ENCODE measurements at places on chromosomes 4 and X. TPM values are rescaled to one million over a fixed set of nuclear protein-coding genes. Genes with fewer than 3 reads are reported as not detected.

- no peak for DNase-seq
Measured at GRCh38 chr4:8417071-8417614, 23.4 kb downstream of the ACOX3 start.

GRCh38 chr4:83054928-83055327 lies 19.9 kb downstream of the COPS4 start:
- no peak for DNase-seq

CENPVL1 gene
- 0.96 TPM for total RNA-seq

GRCh38 chr4:187357821-187358220 lies 634.2 kb upstream of the FAT1 start:
- DNase-seq = no peak

- no peak for DNase-seq
Measured at GRCh38 chr4:173801876-173802661, 272.0 kb upstream of the HAND2 start.

NLGN3 gene
- total RNA-seq = 0.34 TPM

- DNase-seq = no peak
Measured at GRCh38 chr4:185384930-185385331, 10.8 kb downstream of the LRP2BP start.

BEX1 gene
- total RNA-seq = 40.2 TPM

DNA sequence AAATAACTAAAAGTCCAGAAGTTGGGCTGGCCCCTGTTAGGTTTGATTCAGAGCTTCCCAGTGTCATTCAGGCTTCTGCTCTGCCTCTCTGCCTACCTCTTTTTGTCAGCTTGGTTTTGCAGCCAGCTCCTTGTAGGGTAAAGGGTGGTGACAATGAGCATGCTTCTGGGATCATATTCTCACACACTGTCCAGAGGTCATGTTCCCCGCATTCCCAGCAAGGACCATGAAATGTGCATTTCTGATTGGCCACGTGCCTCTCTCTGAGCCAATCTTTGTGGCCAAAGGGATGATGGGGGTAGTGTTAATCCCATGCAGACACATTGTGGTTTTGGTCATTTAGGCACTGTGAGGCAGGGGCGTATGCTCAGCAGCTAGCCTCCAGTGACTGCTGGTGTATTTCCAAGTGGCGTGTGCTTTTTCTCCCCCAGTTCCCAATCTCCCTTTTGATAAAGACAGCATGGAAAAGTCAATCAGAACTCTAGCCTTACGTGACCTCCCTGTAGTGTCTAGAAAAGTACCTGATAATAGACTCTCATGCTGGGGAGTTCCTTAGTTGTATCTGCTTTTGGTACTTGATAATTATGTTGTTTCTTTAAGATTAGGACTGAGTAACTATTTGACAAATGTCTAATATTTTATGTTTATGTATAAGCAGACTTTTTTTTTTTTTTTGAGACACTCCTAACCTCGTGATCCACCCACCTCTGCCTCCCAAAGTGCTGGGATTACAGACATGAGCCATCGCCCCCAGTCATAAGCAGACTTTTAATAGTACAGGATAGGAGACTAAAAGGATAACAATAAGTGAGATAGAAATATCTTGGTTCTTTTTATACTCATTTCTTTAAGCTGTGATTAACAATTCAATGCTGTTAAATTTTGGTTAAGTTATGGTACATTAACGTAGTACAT lies 57.8 kb downstream of the KIAA0232 start:
- DNase-seq = no peak

- no peak for DNase-seq
Measured at GRCh38 chr4:184274286-184274951, 56.7 kb upstream of the ENPP6 start.

DNA sequence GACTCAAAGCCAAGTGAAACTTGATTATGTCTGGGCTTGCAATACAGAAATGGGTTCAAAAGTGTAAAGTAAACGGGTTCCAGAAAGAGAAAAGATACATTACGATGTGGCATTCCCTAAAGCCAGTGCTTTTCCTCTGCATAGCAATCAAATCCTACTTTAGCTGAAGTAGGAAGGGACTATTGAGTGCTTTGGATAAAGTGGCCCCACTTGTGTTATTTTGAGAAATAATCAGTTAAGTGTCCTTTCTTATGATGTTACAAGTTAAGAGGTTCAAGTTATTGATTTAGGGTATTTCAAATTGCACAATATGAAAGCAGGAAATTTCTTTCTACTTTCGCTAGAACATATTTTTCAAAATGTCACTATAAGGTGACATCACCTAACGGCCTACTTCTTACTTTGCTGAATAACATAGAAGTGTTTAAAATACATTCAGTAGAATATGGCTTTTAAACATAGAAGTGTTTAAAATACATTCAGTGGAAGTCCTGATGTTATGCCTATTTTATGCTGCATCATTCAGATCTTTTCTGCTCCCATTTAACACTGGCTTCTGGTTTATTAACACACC lies 235.2 kb downstream of the DTHD1 start:
- no peak for DNase-seq

TLR10 gene
- total RNA-seq = not detected

GRCh38 chrX:78661836-78662235 lies 2.7 kb upstream of the RTL3 start:
- DNase-seq = no peak

DNA sequence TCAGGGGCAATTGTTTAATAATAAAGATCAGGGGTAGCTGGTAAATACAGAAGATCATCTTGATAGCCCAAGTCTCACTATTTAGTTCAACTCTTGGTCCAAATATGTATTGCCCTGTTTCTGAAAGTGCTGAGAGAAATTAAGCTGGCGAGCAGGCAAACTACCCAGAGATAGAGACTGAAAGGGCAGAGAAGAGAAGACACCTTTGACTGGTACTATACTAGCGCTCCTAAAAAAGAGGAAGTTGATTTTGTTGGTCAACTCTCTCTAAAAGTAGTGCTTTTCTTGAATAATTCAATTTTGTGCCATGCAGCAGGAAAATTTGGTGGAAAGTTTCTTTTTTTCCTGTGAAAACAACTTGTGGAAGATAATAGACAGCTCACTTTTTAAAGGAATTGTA lies 64.0 kb downstream of the IGSF1 start:
- no peak for DNase-seq

CXCL8 gene
- total RNA-seq = 76.9 TPM

GRCh38 chrX:30777575-30777974 lies 111.5 kb downstream of the TAB3 start:
- no peak for DNase-seq

DNA sequence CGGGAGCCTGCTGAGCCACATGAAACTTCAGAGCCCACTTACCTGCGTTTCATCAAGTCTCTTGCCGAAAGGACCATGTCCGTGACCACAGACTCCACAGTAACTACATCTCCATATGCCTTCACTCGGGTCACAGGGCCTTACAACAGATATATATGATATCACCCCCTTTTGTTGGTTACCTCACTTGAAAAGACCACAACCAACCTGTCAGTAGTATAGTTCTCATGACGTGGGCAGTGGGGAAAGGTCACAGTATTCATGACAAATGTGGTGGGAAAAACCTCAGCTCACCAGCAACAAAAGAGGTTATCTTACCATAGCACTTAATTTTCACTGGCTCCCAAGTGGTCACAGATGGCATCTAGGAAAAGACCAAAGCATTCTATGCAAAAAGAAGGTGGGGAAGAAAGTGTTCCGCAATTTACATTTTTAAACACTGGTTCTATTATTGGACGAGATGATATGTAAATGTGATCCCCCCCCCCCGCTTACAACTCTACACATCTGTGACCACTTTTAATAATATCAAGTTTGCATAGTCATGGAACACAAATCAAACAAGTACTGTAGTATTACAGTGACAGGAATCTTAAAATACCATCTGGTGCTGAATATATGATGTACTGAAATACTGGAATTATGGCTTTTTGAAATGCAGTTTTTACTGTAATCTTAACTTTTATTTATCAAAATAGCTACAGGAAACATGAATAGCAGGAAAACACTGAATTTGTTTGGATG lies 129.9 kb downstream of the TET2 start:
- DNase-seq = no peak

- DNase-seq = no peak
Measured at GRCh38 chr4:65019775-65020174, 610.5 kb upstream of the TECRL start.

DNA sequence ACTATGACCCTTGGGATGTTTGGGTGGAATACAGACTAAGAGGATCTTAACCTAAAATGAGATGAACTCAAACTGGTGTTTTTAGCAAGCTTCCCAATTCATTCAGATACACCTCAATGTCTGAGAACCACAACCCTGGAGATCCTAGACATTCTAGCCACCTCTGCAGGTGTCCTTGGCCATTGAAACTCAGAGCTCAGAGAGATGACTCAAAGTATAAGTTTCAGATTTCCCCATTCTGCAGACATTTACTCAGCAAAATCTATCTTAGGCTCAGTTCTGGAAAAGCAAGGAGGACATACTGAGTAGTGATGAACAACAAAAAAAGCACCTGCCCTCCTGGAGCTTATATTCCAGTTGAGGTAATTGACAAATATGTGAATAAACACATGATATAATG lies 47.8 kb downstream of the COMMD8 start:
- DNase-seq = no peak

Measured in kidney epithelial cell (primary cell).